Right lung (tissue), 10 donors: ENCODE measurements at places on chromosomes 1 and 21. TPM values are rescaled to one million over a fixed set of nuclear protein-coding genes. Genes with fewer than 3 reads are reported as not detected.
A peak's percentile ranks its signal among the peaks of the same experiment; 100 is the strongest.

GRCh38 chr21:45075596-45076244 is 1.3 kb downstream of the ADARB1 start:
- no peak for DNase-seq

DNA sequence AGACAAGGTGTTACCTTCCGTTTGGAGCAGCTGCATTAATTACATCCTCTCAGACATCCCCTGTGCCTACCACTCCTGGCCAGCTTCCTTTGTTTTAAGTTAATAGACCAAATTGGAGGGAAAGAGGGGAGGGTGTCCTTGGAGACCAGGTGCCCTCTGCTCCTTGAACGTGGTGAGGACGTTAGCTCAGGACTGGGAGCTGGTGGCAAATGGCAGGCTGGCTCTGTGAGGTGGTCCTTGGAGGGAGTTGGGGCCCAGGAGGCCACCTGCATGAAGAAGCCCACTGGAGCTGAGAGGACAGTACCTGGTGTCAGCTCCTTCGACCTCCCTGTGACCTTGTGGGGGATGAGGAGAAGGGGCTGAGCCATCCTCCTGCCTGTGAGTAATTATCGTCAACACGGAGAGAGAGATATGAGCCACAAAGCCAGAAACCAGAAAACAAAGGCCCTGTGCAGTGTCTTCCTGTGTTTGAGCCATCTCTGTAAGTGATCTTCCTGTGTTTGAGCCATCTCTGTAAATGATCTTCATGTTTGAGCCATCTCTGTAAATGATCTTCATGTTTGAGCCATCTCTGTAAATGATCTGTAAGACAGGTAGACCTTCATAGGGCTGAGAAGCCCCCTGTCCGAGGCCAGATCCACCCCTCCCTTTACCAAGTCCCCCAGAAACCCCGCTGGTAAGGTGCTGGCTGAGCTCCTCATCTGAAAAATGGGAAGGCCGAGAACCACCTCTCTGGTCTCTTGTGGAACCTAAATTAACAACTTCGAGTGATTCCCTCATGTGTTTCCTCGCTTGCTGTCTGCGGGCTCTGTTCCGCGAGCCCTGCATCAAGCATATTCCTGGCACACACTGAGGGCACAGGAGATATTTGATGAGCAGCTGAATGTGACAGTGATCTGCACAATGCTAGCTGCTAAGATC is 126.0 kb downstream of the CAMTA1 start:
- no peak for DNase-seq

DNA sequence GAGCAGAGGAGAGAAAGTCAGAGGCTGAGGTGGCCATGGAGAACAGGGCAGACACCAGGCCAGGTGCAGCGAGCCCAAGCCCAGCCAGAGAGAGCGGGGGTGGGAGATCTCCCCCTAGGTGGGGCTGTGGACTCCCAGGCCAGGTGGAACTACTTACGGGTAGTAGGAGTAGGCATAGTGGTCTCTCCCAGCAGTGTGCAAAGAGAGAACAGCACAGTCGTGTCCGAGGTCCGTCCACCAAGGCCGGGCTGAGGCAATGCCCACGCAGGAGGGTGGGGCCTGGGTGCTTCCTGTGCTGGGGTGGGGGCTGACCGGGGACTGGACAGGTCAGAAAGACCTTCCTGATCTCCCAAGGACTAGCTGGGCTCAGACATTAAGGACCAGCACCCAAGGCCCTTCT is 263.7 kb downstream of the PTPRU start:
- no peak for DNase-seq

DNA sequence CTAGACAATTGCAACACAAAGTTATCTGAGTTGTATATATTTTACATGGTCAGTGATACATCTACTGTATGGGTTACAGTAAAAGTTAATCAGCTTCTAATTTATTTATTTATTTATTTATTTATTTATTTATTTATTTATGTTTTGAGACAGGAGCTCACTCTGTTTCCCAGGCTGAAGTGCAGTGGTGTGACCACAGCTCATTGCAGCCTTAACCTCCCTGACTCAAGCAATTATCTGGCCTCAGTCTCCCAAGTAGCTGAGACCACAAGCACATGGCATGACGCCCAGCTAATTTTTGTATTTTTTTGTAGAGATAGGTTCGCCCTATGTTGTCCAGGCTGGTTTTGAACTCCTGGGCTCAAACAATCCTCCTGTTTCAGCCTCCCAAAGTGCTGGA is 241.6 kb downstream of the PTPRC start:
- DNase-seq, result no peak

- DNase-seq, result no peak
These were observed 26.0 kb upstream of the C1orf146 start for GRCh38 chr1:92191726-92192125.

- no peak for DNase-seq
These were observed 419.9 kb upstream of the DAB1 start for GRCh38 chr1:57843760-57844159.

DNA sequence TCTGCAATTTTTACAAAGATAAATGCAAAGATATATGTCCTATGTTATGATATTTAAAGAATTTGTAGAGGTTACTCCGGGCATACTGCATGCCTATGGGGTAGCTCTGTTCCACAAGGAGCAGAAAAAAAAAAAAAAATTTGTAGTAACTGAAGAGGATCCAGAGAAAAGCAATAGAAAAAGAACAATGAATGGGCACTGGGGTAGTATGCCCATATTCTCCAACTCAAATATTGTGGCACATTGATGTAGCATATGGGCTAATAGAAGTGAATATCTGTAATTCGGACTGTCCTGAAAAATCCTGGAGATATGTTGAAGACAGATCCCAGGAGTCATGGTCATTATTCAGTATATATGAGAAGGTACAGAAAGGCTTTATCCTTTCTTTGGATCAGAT is 1.1 kb upstream of the AKIRIN1 start:
- no peak for DNase-seq

- DNase-seq, result no peak
These were observed at the start of gene ABCG1 for GRCh38 chr21:42218836-42219605. Gene ABCG1, plus strand, starts transcription at chr21:42219140. Its CDS starts 123 bp downstream, at chr21:42219263.

GRCh38 chr1:37813529-37814145 is 5.6 kb upstream of the YRDC start:
- no peak for DNase-seq

- DNase-seq, result no peak
These were observed 12.8 kb upstream of the CASQ2 start for GRCh38 chr1:115781343-115781742.

DNA sequence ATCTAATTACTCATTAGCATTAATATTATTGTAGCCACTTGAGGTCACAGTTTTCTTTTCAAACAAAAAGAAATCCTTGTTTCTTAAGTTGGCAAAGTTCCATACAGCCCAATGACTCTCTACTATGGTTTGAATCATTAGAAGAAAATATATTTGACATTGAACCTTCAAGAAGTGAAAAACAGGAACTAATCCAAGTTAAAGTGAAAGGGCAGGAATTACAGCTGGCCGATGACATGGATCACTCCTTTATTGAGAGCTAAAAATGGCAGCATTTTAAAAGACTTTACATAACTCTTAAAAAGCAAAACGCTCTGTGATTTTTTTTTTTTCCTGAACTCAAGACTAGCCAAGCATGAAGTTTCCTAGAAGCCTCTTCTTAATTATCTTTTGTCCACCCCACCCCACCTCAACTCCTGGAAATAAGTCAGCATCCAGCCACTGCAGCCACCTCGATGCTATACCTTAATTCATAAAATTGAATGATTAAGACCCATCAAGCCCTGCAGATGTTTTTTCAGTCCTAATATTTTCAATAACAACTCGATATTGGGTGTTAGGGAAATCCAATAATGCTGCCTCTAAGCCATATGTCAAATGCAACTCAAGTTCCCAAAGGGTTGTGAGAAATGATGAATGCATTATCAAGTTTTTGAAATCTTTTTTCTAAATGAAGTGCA is 323.1 kb downstream of the HHIPL2 start:
- peak; percentile 80 for DNase-seq

- DNase-seq, result no peak
These were observed 6.5 kb upstream of the GRIK3 start for GRCh38 chr1:37040773-37041172.

DNA sequence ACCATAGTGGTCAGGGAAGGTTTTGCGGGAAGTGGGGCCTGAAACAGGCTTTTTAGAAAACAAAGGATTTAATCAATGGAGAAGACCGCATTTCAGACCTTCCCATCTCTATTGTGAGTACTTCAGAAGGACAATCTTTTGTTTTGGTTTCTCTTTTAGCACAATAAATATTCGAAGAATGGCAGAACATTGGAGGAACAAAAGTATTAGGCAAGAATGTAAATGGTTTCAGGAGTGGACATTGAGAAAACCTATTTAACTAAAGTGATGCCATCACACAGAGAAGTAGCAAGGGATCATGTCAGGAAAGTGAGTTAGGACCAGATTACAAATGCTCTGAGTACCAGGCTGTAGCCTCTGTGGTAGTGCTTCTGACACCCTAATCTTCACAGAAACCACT is 26.8 kb upstream of the UBE2U start:
- DNase-seq, result no peak

DNA sequence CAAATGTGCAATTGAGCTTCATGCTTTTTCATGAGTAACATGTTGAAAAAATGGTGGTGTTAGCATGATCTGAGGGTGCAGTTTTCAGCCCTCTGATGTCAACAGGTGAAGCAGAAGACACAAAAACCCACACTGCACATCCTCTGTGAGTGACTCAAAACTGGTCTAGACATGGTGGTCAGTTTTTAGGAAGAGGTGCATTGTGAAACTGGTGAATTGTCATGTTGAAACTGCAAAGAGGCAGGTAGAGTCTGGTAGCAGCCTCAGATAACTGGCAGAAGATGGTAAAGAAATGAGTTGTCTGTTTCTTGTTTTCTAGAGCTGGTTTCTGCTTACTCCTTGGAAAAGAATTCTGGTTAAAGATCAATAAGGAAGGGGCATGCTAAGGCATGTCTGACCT is 97.3 kb upstream of the HMCN1 start:
- no peak for DNase-seq

GRCh38 chr1:55159571-55159970 is 55.6 kb downstream of the USP24 start:
- no peak for DNase-seq

- peak; percentile 18 for DNase-seq
These were observed 26.6 kb downstream of the ATF6 start for GRCh38 chr1:161792740-161793139.

- DNase-seq, result no peak
These were observed 2.6 kb downstream of the CLCA1 start for GRCh38 chr1:86471291-86471690.

GRCh38 chr1:1547011-1547410 is 6.6 kb upstream of the TMEM240 start:
- no peak for DNase-seq

DNA sequence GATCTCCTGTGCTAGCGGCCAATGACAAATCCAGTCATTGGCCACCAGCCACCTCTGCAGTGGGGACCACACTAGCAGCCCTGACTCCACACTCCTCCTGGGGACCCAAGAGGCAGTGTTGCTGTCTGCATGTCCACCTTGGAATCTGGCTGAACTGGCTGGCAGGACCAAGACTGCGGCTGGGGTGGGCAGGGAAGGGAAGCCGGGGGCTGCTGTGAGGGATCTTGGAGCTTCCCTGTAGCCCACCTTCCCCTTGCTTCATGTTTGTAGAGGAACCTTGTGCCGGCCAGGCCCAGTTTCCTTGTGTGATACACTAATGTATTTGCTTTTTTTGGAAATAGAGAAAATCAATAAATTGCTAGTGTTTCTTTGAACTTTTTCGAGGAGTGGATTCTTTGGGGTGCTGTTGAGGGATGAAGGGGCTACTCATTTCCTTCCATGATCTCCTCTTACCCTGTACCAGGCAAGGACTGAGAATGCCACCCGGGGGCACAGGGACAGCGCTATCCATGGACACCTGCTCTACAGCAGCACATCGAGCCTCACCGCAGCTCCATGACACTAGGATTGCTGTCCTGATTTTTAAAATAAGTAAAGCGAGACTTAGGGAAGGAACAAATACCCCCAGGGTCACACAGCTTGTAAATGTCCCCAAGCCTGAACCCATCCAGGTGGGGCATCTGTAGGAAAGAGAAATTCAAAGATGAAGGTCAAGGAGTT is 44.7 kb downstream of the TNNT2 start:
- DNase-seq, result no peak

DNA sequence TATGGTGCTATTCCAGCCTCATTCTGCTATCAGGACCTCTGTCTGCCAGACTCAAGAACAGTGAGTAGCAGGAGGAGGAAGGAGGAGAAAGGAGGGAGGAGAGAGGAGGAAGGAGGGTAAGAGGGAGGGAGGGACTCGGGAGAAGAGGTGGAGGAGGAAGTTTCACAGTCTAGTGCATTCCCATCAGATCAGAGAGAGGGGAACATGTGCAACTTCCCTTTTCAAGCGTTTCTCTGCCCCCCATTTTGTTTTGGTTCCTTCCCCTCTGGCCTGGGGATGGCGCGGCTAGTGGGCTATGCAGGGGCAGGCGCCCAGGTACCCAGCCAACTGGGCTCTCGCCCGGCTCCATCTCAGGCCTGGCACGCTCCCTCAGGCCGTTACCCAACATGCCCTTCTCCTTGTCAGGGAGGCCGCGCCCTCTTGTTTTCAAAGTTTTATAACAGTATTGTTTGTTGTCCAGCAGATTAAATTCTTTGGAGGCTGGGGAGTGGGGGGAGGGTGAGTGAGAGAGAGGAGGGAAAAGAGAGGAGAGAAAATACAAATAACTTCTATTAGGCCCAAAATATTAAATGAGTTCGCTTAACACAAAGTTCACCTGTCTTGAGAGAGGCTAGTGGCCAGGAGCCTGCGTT is 56.0 kb downstream of the CD46 start:
- DNase-seq, result no peak

DNA sequence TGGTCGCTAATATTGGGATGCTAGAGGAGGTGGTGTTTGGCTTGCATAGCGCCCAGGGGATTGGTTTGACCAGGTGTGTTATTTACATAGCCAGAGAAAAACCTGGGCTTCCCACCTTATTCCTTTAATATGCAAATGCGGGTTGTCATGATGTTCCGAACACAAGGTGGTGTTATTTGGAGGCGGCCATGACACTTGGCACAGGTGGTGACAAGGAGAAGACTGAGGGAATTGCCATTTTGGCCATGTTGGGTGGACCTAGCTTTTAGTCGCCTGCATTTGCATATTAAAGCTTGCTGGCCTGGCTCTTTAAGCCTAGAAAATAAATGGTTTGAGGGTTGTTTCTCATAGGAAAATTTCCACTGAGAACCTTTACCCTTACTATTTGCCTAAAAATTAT is 490.5 kb downstream of the SIPA1L2 start:
- DNase-seq, result no peak

GRCh38 chr1:209652873-209653401 is 712 bp upstream of the LAMB3 start:
- peak; percentile 83 for DNase-seq

GRCh38 chr1:155859881-155860871 is 809 bp downstream of the SYT11 start:
- peak; percentile 85 for DNase-seq

The CAMSAP2 gene
- 55.7 TPM for polyA plus RNA-seq

The TOR1AIP2 gene
- polyA plus RNA-seq, result 28.5 TPM

The RAB3GAP2 gene
- polyA plus RNA-seq, result 24.0 TPM

The KRTAP12-1 gene
- not detected for polyA plus RNA-seq

The CLCA1 gene
- not detected for polyA plus RNA-seq

The CENPL gene
- 16.7 TPM for polyA plus RNA-seq

The FCAMR gene
- not detected for polyA plus RNA-seq

The CCDC181 gene
- 4.1 TPM for polyA plus RNA-seq

The NBPF10 gene
- 2.0 TPM for polyA plus RNA-seq

The TMEM125 gene
- polyA plus RNA-seq, result 52.2 TPM

The ANGPTL3 gene
- 0.27 TPM for polyA plus RNA-seq

The KCNH1 gene
- 0.24 TPM for polyA plus RNA-seq

The C1orf53 gene
- polyA plus RNA-seq, result 3.0 TPM
